ENCODE measurements at places on chromosomes 6 and 20.
A peak's percentile ranks its signal among the peaks of the same experiment; 100 is the strongest.

GRCh38 chr20:58239216-58239615, 10.8 kb upstream of the ANKRD60 start:
- DNase-seq: no peak

- no peak for DNase-seq
Observed at GRCh38 chr20:53768329-53768728, 174.7 kb upstream of the ZNF217 start.

GRCh38 chr6:6891949-6892461, 215.8 kb upstream of the RREB1 start:
- no peak for DNase-seq

GRCh38 chr6:130598021-130598989, 228.9 kb upstream of the SMLR1 start:
- no peak for DNase-seq

DNA sequence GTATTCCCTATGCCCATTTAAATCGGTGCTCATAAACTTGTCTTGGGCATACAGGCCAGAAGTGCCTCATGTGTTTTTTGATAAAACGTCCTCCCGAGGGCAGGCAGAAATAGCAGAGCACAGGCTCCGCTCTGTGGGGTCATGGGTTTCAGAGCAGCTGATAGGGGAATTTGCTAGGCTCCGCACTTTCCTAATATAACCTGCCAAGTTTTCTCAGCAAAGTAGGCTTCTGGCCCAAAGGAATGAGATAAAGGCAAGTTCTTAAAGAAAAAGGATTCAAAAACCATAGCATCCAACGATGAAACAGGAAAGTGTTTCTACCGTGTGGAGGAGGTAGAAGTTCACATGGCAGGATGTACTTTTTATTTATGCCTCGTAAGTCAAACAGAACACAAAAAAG, 69.8 kb upstream of the RALGAPA2 start:
- DNase-seq: no peak

- no peak for DNase-seq
Observed at GRCh38 chr20:3340443-3340842, 67.0 kb downstream of the DNAAF9 start.

DNA sequence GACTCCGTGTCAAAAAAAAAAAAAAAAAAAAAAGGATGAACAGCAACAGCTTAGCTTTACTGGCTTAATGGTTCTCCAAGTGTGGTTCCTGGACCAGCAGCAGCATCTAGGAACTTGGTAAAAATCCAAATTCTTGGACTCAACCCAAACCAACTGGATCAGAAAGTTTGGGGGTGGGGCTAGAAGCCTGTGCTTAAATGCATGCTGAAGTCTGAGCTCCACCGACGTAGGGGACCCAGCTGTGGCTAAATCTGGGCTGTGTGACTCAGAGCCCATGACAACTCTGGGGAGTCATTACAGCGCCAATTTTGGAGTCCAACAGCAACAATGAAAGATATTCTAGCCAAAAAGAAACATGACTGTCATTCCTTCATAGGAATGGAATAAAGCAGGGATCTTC, 13.6 kb upstream of the CHD6 start:
- DNase-seq: no peak

GRCh38 chr6:11830105-11830504, 51.5 kb upstream of the ADTRP start:
- DNase-seq: no peak

- DNase-seq: no peak
Observed at GRCh38 chr20:12068121-12068520, 150.4 kb downstream of the BTBD3 start.

- DNase-seq: no peak
Observed at GRCh38 chr6:110329714-110330436, 28.3 kb downstream of the METTL24 start.

- DNase-seq: no peak
Observed at GRCh38 chr6:113528111-113528510, 329.0 kb upstream of the MARCKS start.

DNA sequence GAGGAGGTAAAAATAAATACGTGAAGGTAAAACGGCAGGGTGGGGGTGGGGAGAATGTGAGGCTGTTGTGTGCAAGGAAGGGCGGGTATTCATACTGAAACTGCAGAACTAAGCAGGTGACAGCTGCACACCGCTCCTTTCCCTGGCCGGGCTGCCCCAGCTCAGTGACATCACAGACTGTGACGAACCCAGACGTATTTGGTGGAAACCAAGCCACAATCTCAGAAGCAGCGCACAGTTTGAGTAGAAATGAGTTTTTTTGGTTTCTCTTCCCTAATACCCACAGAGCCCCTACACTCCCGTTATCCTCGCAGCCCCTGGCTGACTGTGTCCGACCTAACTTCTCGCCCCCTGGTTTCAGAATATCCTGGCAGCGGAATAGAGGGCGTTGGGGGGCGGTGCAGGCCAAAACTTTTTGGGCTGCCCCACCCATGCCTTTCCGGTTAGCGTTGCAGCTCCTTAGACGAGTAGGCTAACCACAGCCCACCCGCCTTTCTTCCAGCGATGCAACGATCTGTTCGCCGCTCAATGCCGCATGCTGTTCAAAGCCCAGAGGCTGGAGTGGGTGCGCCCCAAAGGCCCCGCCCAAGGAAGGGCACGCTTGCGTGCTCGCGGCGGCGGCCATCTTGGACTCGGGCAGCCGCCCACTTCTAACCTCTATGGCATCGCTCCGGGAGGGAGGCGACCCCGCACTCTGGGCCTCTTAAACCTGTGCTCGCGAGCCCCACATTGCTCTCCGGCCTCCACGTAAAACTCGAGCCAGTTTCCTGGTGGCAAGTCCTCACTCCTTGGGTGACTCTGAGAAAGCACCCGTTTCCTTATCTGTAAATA, 9.1 kb downstream of the BAK1 start:
- peak; percentile 96 for DNase-seq

DNA sequence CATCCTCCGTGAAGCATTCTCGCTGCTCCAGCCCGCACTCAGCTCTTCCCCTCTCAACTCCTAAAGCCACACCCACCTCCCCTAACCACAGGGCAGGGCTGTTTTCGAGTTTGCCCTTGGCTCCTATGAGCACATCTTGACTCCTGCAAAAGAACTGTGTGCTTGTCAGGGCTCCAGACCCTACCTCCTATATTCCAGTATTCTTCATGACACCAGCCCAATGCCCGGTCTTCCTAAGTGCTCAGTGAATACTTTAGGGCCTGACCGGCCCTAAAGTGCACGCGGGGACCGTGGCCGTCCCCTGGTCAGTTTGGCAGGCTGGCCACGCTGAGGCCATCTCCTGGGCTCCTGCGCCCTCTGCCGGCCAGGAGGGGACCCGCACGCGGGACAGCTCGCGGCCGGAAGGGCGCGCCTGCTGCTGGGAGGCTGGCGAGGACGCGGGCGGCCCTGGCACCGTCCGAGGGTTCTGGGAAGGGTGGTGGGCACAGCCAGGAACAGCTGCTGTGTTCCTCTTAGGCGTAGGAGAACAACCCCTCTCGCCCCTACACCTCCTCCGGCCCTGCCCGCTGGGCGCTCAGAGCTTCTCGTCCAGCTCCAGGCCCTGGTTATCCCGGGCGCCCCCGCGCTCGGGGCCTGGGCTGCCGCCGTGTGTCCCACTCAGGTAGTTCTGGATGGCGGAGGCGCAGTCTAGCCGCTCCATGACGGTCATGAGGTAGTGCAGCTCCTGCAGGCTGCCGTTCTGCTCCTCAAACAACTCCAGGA, 11.0 kb downstream of the UNC5CL start:
- DNase-seq: peak; percentile 88

DNA sequence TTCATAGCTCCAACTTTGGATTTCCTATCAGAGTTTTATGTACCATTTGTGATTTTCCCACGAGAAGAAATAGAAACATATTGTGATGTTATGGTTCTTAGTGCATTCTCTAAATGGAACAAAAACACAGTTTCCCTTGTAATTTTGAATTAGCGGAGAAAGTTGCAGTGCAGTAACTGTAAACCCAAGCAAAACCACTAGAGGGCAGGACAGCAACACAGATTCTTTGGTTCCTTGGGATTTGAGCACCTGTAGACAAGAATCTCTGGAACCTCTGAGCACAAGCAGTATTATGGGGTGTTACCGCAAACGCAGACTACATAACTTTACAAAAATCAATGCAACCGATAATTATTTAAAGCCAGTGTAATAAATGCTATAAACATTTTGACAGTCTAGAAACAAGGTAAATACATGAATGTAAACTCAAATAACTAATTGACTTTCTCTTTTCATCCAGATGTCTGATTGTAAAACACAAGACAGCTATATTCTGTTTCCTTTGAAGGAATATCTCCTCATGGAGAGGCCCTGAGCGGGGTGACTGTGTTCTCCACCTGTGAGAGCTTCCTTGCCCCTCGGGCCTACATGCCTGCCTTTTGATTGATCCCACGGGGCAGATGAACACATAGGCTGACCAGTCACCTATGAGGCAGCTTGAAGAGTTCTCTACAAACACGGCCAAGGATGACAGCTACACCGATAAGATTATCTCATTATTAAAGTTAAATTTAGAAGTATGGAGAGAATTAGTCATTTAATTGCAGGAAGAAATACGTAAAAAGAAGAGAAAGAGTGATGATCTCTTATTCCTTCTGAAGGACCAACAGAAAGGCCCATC, 67.5 kb upstream of the COL21A1 start:
- DNase-seq: peak; percentile 36

GRCh38 chr20:14538433-14538832, 201.0 kb upstream of the FLRT3 start:
- DNase-seq: peak; percentile 38

DNA sequence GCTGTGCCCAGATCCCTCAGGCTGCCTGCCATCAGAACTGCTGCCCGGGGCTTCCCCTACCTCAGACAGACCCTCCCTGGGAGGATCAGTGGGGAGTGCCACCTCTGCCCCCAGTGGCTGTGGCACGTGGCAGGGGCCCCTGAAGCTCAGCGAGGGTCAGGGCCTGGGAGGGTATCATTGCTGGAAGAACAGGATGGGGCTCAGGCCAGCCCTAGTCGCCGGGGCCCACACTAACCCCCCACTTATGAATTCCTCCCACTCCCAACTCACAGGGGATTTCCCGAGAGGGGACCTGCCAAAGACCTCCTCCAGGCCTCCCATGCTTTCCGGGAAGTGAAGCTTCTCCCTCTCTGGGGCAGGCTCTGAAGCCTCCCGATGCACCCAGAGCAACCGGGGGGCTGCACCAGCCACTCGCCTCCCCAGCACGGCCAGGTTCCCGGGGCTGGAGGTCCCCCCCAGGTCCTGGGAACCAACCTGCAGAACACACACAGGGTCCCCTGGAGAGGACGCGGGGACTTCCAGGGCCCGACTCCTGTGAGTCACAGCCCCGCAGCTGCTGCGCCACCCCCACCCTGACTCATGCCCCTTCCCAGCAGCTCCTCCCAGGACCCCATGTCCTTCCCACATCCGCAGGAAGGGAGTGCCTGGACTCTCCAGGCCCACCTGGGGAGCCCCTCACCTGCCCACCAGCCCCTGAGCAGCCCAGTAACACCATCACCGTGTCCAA, 2.5 kb downstream of the TNFRSF6B start:
- peak; percentile 82 for DNase-seq

GRCh38 chr6:141452354-141452686, 680.4 kb upstream of the GJE1 start:
- no peak for DNase-seq

DNA sequence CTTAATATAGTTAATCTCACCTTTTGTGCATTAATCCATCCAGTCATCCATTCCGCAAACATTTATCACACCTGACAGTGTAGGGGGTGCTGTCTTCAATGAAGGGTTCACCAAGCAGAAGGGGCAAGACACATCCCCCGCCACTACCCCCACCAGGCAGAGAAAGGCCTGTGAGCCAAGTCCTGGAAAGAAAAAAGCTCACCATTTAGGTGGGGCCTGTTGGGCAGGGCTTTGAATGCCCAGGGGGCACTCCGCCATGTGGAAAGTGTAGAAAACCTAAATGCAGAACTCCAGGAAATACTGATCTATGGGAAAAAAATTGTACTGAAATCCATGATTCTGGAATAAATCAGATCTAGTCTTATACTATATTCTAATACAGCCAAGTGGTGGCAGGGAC, 4.8 kb upstream of the STX16 start:
- DNase-seq: no peak

DNA sequence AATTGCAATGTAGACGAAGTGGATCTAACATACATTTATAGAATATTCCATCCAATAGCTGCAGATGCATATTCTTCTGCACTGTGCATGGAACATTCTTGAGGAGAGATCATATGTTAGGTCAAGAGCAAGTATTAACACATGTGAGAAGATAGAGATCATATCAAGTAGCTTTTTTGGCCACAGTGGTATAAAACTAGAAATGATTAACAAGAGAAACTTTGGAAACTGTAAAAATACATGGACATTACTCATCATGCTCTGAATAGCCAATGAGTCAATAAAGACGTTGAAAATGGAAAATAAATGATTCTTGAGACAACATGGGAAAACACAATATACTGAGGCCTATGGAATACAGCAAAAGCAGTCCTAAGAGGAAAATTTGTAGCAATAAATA, 94.2 kb downstream of the STXBP5 start:
- no peak for DNase-seq

GRCh38 chr6:150745896-150746295, 119.6 kb upstream of the MTHFD1L start:
- DNase-seq: no peak

DNA sequence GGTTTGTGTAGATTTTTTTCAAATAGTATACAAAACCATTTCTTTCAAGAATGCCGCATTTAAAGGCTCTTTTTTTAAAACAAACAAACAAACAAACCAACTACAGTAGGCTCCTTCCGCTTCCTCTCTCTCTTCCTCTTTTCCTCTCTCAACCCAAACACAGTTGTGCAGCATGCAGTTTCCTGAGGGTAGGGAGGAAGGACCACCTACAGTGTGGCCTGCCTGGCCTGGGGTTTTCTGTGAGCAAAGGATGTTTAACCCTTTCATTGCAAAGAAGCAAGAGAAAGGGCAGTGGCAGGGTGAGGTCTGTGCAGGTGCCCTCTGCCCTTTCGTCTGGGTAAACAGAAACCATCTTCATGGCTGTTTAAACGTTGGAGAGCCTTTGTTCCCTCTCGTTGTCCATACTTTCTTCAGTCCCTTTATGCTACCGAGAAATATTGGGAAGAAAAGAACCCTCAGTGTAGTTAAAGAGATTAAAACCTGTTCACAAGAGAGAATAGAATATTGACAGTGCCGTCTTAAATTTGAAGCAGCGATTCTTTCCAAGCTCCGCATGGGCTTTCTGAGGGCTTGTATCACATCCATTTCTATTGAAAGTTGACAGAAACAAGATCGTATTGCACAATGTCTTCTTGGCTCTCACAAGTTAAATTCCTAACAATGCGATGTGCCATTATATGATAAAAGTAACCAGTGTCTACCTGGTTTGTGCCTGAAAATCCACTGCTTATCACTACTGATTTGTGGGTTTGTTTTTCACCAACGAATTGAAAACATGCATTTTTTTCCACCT, 215.5 kb upstream of the SNX9 start:
- no peak for DNase-seq

DNA sequence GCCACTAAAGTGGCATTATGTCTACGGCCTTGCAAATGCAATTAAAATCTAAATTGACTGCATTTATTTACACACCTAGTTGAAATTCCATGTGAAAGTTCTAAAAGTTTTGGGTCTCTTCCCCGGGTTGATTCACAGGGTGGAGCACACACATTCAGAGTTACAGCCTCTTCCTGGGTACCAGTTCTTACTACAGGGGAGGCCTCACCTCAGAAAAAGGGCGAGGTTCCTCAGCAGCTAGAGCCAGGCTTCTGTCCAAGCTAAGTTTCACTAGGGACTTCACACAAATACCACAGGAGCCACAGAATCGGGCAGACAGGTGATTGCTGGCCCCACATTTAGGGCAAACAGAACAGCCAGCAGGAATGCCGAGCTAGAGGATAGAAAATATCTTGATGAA, 52.7 kb downstream of the DZANK1 start:
- DNase-seq: no peak
